Pancreas (tissue), 10 donors: ENCODE measurements at places on chromosomes 11 and 22. TPM values are rescaled to one million over a fixed set of nuclear protein-coding genes. Genes with fewer than 3 reads are reported as not detected.
A peak's percentile ranks its signal among the peaks of the same experiment; 100 is the strongest.

OR2D2 gene
- total RNA-seq, result 0.20 TPM

LRRC74B gene
- not detected for total RNA-seq

CABP2 gene
- not detected for total RNA-seq

GLYAT gene
- not detected for total RNA-seq

SEC14L6 gene
- 0.51 TPM for total RNA-seq

MOGAT2 gene
- not detected for total RNA-seq

SAA2 gene
- total RNA-seq, result not detected

C11orf24 gene
- total RNA-seq, result 17.8 TPM

PLEKHA7 gene
- 14.9 TPM for total RNA-seq

CCDC87 gene
- total RNA-seq, result 0.28 TPM

RAC2 gene
- total RNA-seq, result 4.3 TPM

DEFB131B gene
- total RNA-seq, result not detected

RIN1 gene
- total RNA-seq, result 3.5 TPM

RAB36 gene
- 4.4 TPM for total RNA-seq

GAL gene
- total RNA-seq, result 1.1 TPM

DNA sequence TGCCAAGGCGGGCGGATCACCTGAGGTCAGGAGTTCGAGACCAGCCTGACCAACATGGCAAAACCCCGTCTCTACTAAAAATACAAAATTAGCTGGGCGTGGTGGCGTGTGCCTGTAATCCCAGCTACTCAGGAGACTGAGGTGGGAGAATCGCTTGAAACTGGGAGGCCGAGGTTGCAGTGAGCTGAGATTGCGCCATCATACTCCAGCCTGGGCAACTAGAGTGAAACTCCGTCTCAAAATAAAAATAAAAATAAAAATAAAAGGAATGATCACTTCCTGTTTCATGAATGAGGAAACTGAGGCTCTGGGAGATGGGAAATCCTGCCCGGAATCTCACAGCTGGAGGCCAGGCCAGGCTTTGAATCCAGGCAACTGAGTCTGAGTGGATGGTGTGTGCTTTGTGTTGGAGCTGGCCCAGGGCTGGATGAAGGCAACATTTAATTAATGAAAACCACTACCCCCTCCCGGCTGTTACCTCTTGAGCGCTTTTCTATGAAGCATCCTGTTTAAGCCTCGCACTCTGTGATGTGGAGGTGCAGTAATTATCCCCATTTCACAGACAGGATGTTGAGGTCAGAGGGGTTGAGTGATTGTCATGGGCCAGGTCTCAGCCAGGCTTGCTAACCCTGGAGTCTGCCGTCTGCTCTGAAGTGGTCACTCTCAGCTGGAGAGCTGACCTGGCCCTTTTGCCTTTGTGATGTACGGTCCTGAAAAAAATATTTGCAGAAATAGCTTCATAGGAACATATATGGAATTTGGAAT is 27.8 kb downstream of the LRP5 start:
- no peak for DNase-seq
- H3K4me3 ChIP-seq, result no peak overlapping the region
- H3K27me3 ChIP-seq, result no peaks in the 10 kb centered on the region

DNA sequence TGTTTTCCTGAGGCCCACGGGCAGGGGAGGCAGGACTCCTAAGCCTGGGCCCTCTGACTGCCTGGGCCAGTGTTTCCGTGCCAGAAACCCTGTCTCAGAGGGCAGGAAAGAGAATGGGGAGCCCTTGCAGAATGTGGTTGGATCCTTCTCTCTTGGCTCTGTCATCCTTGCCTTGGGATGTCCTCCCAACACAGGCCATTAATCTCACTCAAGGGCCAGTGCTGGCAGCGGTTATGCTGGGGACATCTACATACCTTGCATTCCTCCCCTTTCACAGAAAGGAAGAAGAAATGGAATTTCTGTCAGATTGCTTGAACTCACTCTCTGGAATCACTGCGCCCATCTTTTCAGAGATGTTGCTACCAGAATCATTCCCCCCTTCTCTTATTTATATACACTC is 296.9 kb downstream of the KIRREL3 start:
- no peaks in the 10 kb centered on the region for H3K27me3 ChIP-seq
- no peaks in the 10 kb centered on the region for H3K4me1 ChIP-seq
- H3K27ac ChIP-seq, result no peak overlapping the region
- no peak for DNase-seq
- H3K4me3 ChIP-seq, result no peak overlapping the region
- no peaks in the 10 kb centered on the region for H3K36me3 ChIP-seq

DNA sequence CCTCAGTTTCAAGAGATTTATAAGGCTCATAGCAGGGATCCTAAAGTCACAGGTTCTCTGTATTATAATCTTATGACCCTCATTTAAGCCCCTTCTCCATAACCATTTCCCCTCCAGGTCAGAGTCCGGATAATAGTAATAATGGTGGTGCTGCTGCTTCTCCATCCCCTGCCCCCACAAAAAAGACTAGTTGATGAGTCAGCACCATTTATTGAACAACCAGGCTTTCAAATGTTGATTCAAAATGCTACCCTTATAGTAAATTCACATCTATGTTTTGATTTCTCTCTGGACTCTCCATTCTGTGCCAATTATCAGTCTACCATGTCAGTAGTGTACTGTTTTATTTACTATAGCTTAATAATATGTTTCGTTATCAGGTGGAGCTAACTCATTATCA is 17.6 kb upstream of the RIC3 start:
- H3K4me1 ChIP-seq, result no peaks in the 10 kb centered on the region
- no peak overlapping the region for H3K27ac ChIP-seq
- no peaks in the 10 kb centered on the region for H3K36me3 ChIP-seq
- no peak overlapping the region for H3K4me3 ChIP-seq
- DNase-seq, result no peak
- H3K27me3 ChIP-seq, result peaks cover 2% of the 10 kb centered on the region

DNA sequence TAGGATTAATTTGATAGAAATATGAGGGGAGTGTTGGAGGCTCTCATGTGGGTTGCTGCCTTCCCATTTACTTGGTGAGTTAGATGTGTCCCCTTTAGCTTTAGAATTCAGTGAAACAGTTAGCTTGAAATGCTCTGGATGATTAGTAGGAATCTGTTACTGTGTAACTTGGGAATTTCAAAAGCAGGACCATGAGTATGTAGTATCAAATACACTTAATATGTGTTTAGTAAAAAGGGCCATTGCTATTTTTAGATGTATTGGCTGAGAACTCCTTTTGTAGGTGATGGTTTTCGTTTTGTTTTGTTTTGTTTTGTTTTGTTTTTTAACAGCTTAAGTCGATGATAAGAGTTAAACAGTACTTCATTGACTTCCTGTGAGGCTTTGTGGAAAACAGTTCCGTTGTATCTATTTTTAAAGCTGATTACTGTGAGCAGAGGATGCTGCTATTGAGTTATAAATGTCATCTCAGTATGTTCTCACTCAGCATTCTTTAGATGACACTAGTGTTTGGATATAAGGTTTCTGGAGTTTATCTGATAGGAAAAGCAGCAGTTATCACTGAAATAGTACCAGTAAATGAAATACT is 53.5 kb downstream of the MCAM start:
- DNase-seq, result no peak
- peak overlapping the region; percentile 8 for H3K27ac ChIP-seq
- H3K4me3 ChIP-seq, result no peak overlapping the region
- no peaks in the 10 kb centered on the region for H3K4me1 ChIP-seq
- H3K27me3 ChIP-seq, result no peaks in the 10 kb centered on the region

DNA sequence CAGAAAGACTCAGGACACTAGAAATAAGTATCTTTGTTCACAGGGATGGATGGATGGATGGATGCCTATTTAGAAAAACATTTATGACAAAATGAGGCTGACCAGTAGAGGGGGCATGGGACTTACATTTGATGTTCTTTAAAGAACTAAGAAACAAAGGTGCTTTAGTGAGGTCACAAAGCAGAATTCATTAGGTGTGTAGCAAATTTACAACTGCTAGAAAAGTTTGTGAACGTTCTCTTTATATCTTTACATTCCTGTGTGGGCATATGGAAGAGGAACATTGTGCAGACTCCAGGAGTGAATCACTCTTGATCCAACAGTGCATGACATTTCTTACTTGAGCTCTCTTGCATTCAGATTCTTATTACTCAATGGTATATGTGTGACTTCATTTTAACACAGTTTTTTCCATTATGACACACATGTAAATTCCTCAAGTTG is 15.8 kb upstream of the SIK2 start:
- H3K4me3 ChIP-seq, result no peak overlapping the region
- DNase-seq, result peak; percentile 19
- no peaks in the 10 kb centered on the region for H3K4me1 ChIP-seq
- no peak overlapping the region for H3K27ac ChIP-seq
- H3K36me3 ChIP-seq, result no peaks in the 10 kb centered on the region

DNA sequence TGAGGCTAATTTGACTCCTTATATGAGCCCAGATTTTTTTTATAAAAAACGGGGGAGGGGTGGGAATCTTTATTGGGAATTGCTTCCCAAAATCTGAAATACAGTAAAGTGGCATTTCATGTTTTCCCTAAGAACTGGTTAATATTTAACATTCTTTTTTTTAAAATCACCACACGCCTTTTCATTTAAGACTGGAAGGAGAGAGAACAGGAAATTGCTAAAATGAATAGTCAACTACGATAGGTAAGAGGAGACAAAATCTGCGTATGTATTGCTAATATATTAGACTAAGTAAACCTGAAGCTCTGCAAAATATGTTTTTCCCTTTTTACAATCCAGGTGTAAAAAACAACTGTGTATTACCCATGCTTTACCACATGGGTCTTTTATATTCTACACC is 57.0 kb downstream of the SOX6 start:
- H3K36me3 ChIP-seq, result no peaks in the 10 kb centered on the region
- H3K4me1 ChIP-seq, result peaks cover 2% of the 10 kb centered on the region
- H3K27ac ChIP-seq, result no peak overlapping the region
- H3K27me3 ChIP-seq, result no peaks in the 10 kb centered on the region
- no peak overlapping the region for H3K4me3 ChIP-seq

DNA sequence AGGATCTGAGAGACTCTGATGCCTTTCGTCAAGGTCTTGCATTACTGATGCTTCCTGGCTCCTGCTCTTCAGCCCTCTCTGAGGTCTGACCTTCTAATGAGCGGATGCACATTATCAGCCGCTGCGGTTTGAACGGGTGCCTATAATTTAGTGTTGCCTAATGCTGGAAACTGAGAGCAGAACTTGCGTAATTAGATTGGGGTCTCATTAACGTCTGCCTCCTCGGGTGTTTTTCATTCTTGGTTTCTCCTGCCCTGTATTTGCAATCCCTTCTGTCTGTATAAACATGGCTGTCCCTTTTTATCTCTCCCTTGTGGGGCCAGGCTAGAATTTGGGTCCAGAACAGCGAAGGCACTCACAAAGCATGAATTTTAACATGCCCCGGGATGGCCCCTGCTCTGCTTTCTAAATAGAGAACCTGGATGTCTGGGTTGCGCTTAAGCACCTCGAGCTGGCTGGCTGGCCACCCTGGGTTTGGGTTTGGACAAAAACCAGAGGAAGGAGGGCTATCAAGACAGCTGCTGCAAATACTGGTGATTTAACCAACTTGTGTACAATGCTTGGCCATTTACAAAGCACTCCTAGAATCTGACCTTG is 118.6 kb downstream of the TIMP3 start:
- no peak for DNase-seq
- no peaks in the 10 kb centered on the region for H3K4me1 ChIP-seq
- no peak overlapping the region for H3K27ac ChIP-seq
- H3K4me3 ChIP-seq, result no peak overlapping the region

- no peaks in the 10 kb centered on the region for H3K27me3 ChIP-seq
- no peak overlapping the region for H3K27ac ChIP-seq
- no peak for DNase-seq
- no peaks in the 10 kb centered on the region for H3K36me3 ChIP-seq
- peaks cover 16% of the 10 kb centered on the region for H3K4me1 ChIP-seq
Measured at GRCh38 chr11:14310679-14311078, 48.3 kb downstream of the RRAS2 start.

GRCh38 chr11:120413480-120413879 is 77.3 kb downstream of the ARHGEF12 start:
- DNase-seq, result no peak
- H3K4me1 ChIP-seq, result no peaks in the 10 kb centered on the region
- no peaks in the 10 kb centered on the region for H3K36me3 ChIP-seq
- H3K4me3 ChIP-seq, result no peak overlapping the region
- H3K27me3 ChIP-seq, result no peaks in the 10 kb centered on the region

DNA sequence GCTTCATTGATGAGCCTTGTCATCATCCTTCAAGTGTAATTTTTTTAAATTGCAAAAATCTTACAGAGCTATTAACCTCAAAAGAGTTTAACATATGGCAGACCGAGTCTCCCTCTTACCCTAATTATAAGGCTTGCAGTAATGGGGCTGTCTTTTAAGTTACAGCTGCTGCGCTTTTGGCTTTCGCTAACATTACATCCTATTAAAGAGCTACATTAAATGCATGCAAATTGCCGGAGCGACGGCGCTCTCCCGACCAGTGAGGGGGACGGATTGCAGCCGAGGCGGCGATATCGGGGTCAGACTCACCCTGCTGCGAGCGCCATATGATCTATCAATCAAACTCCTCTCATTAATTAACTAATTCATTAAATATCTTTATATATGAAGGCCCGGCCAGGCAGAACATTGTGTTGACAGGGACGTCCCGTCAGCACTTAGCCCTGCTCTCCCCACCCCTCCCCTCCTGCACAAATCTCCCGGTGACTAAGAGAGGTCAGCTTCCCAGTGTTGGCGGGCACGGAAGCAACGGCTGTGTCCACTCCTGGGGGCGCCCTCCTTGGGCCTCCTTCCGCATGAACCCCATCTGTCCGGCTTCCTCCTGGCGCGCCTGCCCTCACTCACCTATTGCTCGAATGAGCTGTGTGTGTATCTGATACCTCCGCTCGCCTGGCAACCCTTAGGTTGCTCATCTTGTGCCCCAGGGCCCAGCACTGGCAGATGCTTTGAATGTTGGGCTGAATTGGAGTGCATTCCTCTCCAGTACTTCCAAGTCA is 156.0 kb upstream of the CADM1 start:
- no peaks in the 10 kb centered on the region for H3K27me3 ChIP-seq
- H3K4me3 ChIP-seq, result no peak overlapping the region
- DNase-seq, result no peak
- no peaks in the 10 kb centered on the region for H3K36me3 ChIP-seq
- no peak overlapping the region for H3K27ac ChIP-seq

- no peaks in the 10 kb centered on the region for H3K27me3 ChIP-seq
- H3K36me3 ChIP-seq, result no peaks in the 10 kb centered on the region
- no peaks in the 10 kb centered on the region for H3K4me1 ChIP-seq
- DNase-seq, result no peak
- H3K4me3 ChIP-seq, result no peak overlapping the region
Measured at GRCh38 chr11:46601129-46601528, 7.3 kb upstream of the AMBRA1 start.

GRCh38 chr11:85495918-85496317 is 131.2 kb downstream of the DLG2 start:
- H3K36me3 ChIP-seq, result no peaks in the 10 kb centered on the region
- H3K27ac ChIP-seq, result no peak overlapping the region
- DNase-seq, result no peak

DNA sequence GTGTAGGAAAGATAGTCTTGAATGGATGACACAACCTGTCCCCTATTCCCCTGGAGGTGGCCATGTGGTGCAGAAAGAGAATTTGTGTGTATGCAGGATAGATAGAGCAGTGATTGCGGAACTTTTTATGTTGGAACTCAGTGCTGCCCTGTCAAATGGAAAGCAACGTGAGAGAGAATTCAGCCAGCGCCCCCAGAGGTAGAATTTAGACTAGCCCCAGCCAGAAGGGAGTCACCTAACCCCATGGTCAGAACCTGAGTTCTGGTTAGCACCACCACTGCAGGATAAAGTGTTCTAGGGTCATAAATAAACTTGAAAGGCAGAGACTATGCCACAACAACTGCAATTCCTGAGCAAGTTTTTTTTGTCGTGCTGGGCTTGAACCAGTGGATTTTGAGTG is 152.9 kb upstream of the GRIA4 start:
- DNase-seq, result no peak
- H3K36me3 ChIP-seq, result no peaks in the 10 kb centered on the region
- H3K4me3 ChIP-seq, result no peak overlapping the region
- no peak overlapping the region for H3K27ac ChIP-seq

GRCh38 chr11:86122773-86123172 is 53.9 kb upstream of the PICALM start:
- no peak overlapping the region for H3K27ac ChIP-seq
- no peak for DNase-seq
- H3K4me1 ChIP-seq, result no peaks in the 10 kb centered on the region
